Dorsolateral prefrontal cortex (tissue), 122 donors: ENCODE measurements at places on chromosomes 7 and 10. TPM values are rescaled to one million over a fixed set of nuclear protein-coding genes. Genes with fewer than 3 reads are reported as not detected.

DNA sequence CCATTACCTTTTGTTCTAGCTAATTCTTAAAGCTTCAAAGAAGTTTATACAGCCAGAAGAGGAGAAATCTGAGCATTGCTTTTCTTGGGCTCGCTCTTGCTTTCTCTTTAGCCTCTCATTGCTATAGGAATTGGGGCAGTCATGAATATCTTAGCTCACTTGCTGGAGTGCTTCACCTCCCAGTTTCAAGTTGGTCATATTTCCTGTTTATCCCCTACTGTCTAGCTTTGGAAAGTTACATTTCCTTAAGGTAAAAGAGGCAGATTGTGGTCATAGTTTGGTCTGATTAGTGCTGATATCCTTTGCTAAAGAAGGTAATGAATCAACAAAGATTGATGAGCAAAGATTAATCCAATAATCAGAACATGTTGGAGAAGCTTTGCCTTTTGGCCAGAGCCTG is 77.7 kb upstream of the GLI3 start:
- DNase-seq: no peak

DNA sequence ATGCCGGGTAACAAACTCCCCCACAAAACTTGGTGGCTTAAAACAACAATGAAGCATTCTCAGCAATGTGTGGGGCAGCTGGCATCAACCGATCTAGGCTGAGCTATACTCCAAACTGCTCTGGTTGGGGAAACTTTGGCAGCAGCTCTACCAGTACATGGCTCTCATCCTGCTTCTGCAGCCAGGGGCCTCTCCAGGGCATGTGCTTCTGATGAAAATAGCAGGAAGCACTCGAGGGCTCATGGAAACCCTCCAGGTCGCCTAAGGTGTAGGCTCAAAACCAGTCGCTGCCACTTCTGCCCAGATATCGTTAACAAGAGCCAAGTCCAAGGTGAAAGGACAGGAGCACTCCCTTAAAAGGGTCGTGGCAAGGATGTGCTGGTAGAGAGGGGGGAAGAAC is 134.1 kb downstream of the TEX36 start:
- no peak for DNase-seq

DNA sequence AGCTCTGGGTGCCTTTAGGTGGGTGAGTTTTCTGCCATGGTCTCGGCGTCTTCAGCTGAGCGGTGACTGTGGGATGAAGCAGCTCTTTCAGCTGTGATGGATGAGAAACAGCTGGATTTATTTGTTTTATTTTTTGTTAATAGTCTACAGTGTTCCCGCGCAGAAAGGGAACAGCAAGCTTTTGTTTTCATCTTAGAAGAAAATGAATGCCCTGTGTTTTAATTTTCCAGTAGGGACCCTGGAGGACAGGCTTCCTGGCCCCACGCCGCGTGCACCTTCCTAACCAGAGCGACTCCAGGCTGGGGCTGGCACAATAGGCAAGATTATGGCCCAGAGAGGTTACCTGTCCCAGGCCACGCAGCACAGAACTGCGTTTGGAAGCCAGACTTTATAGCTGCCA is 57.6 kb downstream of the GTF2IRD1 start:
- DNase-seq: no peak

STK32C gene
- total RNA-seq: 52.8 TPM

DNA sequence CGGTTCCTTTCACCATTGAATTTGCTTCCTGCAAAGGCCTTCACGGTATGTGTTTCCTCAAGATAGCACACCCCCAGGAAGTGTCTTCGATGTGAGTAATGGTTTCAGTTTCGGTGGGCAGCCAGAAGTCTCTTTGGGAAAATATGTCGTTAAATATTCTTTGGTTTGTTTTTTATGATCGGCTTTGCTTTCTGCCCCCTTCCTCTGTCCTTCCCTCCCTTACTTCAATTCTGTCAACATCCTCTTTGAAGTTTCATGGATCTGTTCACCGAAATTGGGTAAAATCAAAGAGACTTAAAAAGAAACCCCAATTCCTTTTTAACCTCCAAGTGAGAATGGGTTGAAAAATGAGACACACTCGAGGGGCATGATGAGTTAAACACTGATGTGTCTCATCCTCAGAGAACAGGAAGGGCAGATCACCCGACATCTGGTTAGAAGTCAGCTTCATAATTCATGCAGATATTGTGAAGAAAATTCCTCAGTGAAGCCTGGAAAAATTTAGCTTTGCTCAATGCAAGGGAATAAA is 170.8 kb upstream of the HABP2 start:
- DNase-seq: no peak

- DNase-seq: no peak
Measured at GRCh38 chr7:87113077-87113476, 39.2 kb upstream of the DMTF1 start.

OR2A12 gene
- not detected for total RNA-seq

GRCh38 chr10:113267619-113268562 is 285.0 kb upstream of the HABP2 start:
- DNase-seq: no peak
